ENCODE measurements at places on chromosomes 5 and 9. TPM values are rescaled to one million over a fixed set of nuclear protein-coding genes. Genes with fewer than 3 reads are reported as not detected.

FOXD4 gene
- total RNA-seq = not detected

MARCHF11 gene
- total RNA-seq = not detected

DNA sequence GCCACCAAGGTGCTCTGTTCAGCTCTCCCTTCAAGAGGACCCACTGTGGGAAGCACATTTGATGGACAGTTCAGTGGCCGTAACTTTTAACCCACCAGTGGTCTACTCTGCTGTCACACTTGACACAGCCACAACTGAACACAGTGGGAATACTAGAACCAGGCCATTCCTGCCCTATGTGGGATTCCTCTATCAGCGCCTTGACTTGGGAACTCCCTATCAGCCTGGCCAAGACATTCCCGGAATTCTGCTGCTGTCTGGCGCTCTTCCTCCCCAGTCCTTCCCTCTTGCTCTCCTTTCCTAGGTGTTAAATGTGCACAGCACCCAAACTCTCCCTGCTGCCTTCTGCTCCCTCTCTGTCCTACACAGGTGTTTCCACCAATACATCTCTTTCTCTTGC, 23.1 kb upstream of the SH3PXD2B start:
- no peak for DNase-seq

DNA sequence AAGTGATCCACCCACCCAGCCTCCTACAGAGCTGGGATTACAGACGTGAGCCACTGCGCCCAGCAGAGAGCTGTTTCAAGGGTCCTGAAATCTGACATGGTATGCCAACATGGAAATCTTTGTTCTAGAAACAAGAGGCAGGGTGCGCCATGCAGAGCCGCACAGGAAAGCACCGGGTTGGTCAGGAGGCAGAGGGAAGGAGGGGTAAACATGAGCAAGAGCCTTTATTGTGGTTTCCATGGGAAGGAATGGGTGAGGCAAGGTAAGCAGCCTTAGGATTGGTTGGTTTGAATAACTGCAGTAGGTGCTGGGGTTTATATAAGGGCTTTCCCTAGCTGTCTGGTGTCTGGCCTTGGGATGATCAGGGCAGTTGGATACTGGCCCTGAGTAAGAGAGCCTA, 5.5 kb upstream of the EXOSC2 start:
- DNase-seq = no peak

GRCh38 chr5:93304456-93305250, 276.4 kb downstream of the NR2F1-AS1 start:
- no peak for DNase-seq
